ENCODE measurements at places on chromosomes 16 and 17.

- peak overlapping the region; percentile 99 for H3K27ac ChIP-seq
- peaks cover 21% of the 10 kb centered on the region for H3K27me3 ChIP-seq
- peak overlapping the region; percentile 95 for H3K4me3 ChIP-seq
These were observed 2.7 kb upstream of the MLLT6 start for GRCh38 chr17:38702166-38702915.

DNA sequence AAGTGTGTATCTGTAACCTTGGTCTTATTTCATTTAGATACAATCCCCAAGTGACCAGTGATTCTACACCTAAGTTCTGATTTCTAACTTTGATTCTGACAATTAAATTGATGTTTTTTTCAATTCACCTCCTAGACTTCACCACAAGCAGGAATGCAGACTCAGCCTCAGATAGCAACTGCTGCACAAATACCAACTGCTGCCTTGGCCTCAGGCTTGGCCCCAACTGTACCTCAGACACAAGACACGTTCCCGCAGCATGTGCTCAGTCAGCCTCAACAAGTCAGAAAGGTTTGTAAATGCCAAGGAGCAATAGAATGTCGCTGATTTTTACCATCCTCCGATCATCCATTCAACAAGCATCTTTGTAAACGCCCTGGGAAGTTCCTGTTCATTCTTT is 177.7 kb downstream of the MRTFB start:
- peak overlapping the region; percentile 37 for H3K27ac ChIP-seq
- H3K4me1 ChIP-seq, result peaks cover 5% of the 10 kb centered on the region
- DNase-seq, result no peak
- no peak overlapping the region for H3K4me3 ChIP-seq

DNA sequence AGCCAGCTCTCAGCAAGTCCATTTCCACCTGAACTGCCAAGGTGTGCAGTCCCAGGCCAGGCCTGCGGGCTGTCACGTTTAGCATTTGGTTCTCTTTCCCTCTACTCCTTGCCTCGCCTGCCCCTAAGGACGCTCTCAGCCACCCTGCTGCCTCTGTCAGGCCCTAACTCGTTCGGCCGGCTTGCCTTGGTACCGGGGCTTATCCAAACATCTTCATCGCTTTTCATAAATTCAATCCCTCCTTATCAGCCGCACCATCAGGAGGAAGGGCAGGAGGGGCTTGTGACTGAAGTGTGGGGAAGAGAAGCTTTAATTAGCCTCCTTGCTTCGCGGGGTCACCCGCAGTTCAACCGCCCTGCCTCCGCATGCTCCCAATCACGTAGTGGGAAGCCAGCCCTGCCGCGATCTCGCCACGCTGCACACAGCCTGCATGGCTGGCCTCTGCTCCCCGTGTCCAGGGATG is 231.1 kb downstream of the SOX9 start:
- no peaks in the 10 kb centered on the region for H3K36me3 ChIP-seq
- peak overlapping the region; percentile 74 for H3K4me3 ChIP-seq
- no peak for DNase-seq
- peak overlapping the region; percentile 27 for H3K27ac ChIP-seq

GRCh38 chr16:8408855-8409567 is 181.3 kb downstream of the TMEM114 start:
- no peaks in the 10 kb centered on the region for H3K4me1 ChIP-seq
- peaks cover 17% of the 10 kb centered on the region for H3K27me3 ChIP-seq
- H3K36me3 ChIP-seq, result no peaks in the 10 kb centered on the region
- DNase-seq, result no peak
- no peak overlapping the region for H3K4me3 ChIP-seq

DNA sequence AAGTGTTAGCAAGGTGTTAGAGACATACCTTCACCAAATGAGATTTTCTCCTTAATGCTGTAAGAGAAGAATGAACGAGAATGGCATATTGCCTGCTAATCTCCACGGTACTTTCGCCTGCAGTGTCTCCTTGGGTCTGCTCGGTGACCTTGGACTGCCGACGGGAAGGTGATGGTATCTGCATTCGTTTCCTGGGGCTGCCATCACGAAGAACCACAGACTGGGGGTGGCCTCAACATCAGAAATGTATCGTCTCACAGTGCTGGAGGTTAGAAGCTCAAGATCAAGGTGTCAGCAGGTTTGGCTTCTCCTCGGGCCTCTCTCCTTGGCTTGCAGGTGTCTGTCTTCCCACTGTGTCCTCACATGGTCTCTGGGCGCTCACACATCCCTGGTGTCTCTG is 86.3 kb upstream of the TNRC6C start:
- peaks cover 21% of the 10 kb centered on the region for H3K27me3 ChIP-seq
- DNase-seq, result no peak
- no peak overlapping the region for H3K4me3 ChIP-seq
- peaks cover under 1% of the 10 kb centered on the region for H3K4me1 ChIP-seq
